ENCODE measurements at places on chromosomes 5 and 9.

DNA sequence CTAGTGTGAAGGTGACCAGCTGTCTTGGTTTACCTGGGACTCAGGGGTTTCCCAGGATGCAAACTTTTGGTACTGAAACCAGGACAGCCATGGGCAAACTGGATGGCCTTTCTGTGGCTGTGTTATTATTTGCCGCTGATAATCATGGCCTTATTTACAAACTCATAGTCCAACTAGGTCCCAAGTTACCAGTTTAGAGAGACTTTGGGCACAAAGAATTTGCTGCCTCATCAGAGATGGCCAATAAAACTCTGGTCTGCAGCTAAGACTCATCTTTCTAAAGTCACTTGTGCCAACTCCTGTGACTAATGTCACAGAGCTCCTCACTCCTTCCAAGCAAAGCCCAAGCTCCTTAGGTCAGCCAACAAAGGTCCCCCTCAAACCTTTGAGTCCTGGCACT, 47.5 kb upstream of the PLPP6 start:
- DNase-seq: no peak

DNA sequence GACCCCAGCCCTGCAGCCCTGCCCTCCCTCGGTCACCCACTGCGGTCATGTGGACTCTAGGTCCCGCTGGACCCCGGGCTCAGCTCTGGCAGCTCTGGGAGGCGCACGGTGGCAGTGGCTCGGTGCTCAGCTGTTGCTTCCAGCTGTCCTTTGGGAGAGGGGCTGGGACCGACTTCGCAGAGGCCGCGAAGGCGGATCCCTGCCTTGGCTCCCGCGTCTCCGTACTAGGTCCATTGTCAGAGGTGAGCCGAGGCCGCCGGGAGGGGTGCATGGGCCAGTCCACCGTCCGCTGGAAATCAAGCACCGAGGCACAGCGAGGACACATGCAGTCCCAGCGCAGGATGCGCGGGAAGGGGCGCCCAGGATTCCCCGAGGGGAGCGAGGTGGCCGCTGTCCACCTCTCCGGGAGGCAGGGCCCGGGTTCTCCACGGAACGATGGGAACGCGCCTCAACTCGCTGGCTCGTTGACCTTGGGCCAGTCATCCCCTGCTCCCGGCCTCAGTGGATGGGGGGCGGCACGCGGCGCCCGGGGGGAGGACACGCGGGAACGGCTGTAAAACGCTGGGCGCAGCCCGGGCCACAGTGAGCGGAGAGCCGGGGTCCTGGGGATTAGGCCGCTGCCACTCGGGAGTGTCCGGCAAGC, 732 bp downstream of the GBGT1 start:
- DNase-seq: no peak

GRCh38 chr5:73338256-73339050, 110.1 kb downstream of the FOXD1 start:
- no peak for DNase-seq

DNA sequence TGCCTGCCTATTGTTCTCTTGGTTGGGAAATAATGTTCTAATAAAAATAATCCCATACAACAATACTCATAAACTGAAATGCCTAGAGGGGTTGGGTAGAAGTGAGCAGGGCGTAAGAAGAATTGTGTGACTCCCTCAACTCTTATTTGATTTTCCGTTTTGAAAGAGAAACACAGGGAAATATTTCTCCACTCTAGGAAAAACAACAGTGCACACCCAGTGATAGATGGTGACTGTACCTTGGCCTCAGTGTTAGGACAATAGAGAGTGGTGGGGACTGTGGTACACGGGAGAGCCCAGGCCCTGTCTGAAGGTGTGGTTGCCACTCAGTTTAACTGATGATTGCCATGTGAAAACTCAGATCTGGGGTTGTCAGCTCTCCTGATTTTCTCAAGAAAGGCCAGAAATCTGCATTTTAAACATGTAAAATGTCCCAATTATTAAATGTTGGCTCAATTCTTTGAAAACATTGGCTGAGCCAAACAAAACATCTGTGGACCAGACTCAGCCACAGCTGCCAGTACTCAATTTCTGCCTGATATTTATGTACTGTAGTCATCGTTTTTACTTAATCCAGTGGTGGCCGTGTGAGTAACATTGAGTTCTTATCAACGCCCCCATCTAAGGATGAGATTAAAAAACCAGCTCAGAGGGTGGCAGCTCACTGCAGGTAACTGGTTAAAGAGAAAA, 103.8 kb upstream of the ZNF618 start:
- DNase-seq: no peak

GRCh38 chr5:148970228-148970627, 92.6 kb downstream of the SH3TC2 start:
- DNase-seq: no peak

DNA sequence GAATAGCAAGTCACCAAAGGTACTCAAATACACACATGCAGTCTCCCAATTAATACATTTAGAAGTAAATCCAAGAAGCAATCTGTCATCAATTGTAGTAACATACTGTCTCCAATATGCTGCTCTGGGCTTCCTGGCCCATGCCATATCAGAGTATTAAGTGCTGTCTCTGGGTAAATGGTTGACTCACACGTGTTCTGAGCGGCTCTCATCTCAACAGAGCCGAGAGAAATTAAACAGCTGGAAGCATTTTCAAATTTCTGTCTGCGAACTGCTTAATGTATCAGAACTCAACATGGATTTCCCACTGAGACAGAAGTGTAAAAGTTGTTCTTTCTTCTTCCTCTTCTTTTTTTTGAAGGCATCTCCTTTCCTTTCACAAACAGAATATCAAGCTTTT, 247.3 kb upstream of the TAS2R1 start:
- no peak for DNase-seq

GRCh38 chr5:9480499-9480898, 65.4 kb downstream of the SEMA5A start:
- DNase-seq: no peak

DNA sequence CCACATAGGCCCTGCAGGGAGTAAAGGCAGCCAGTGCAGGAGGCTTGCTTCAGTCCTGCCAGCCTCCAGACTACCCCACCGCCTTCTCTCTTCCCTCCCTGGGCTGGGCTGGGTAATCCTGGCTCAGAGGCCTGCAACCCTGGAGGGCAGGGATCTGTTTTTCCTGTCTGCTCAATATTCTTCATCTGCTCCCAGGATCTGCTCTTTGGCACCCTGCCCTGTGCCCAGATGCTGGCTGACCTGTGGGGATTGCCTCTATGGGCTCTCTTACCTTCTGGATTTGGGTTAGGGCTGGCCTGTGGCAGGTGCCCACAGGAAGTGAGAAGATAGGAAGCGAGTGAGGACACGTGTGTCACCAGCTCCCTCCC, 7.3 kb upstream of the ANGPTL2 start:
- DNase-seq: no peak

Measured in stimulated activated CD8-positive, alpha-beta memory T cell treated with anti-CD3 and anti-CD28 coated beads, Interleukin-7, amount 100 ng/mL, for 4 hours (primary cell).